ENCODE measurements at places on chromosomes 12 and 14.

DNA sequence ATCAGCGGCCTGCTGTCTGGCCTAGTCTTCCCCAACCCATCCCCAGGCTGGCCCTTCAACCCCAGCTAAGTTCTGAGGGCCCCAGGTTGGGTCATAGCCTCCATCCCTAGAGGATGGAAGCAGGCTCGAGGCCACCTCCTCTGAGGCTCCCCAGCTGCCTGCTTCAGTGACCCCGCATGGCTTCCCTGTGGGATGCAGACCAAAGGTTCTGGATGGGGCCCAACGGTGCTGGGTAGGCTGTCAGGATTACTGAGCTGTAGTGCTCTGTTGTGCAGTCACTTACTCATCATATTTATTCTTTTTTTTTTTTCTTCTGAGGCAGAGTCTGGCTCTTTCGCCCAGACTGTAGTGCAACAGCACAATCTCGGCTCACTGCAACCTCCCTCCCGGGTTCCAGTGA is 92.0 kb downstream of the IRF2BPL start:
- DNase-seq: no peak

GRCh38 chr14:92759300-92759678 is 10.9 kb upstream of the LGMN start:
- DNase-seq: no peak

DNA sequence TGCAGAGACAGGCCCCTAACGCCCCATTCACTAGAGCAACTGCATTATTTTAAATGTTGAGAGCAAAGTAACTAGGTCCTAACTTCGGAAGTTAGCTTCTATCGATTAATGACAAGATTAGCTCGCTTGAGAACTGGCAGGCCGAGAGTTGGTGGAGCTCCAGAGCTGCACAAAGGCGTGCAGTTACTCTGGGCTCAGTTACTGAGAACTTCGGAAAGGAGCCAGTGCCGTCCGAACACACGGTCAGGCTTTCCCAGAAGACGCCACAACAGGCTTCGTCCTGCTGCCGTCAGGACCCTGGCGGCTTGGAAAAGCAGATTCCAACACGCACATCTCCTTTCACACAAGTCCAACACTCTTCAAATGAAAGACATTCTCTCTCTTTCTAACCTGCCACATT is 45.4 kb upstream of the TESC start:
- no peak for DNase-seq

GRCh38 chr14:98858158-98858557 is 413.8 kb downstream of the BCL11B start:
- DNase-seq: no peak
